ENCODE measurements at places on chromosomes 11 and 22.

DNA sequence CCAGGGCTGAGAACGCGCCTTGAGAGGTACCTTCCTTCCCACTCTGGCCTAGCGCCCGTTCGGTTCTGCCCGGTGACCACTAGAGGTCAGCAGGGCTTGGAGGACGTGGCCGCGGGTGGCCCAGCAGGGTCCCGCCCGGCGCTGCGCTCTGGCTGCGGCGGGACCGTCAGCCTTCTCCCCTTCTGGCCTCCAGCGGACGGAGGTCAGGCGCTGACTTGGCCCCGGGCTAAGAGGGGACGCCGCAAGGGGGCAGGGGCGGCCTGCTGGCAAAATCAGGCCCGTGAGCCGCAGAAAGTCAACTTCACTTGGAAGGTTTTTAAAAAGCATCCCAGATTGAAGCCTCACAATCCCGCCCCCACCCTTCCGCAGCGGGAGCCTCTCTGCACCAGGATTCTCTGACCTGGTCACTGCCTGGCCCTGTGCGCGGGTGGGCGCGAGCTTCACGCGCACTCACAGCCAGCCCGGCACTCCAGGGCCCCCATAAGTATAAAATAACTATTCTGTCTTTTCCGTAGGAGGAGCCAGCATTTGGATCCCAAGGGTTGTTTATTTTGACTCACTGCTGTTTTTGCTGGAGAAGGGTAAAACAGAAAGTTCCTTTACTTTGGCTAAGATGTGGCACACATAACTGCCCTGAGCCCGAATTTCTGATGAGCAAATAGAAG is 23.2 kb upstream of the ZBTB16 start:
- peak; percentile 90 for DNase-seq

GRCh38 chr11:44104481-44105294 is 9.2 kb downstream of the EXT2 start:
- no peak for DNase-seq

DNA sequence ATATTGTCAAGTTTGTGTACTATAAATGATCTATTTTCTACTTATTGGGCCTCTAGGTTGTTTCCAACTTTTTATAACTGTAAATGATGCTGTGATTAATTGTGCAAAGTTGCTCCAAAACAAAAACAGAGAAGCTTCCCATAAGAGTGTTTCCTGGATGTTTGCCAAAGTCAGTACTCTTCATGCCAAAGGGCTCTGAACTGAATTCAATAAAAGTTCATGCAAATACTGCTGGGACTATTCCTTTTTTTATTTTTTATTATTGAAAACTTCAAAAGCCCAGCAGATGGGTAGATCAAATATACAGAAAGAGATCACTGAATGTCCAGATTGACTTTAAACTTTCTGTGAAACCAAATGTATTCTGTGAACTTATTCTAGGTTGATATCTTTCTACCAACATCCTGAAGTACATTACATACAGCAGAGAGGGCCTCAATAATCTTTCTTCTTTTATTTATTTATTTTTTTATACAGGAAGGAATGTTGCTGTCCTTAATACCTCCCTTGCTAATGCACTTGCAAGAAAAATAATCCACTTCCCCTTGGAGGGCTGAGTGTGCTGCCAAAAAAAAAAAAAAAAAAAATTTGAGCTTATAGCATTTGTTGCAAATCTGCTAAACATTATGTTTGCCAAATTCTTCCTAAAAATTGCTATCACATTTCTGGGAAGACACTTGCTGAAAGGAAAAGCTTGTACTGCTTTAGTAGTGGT is 53.0 kb downstream of the CTSC start:
- DNase-seq, result no peak

- DNase-seq, result peak; percentile 51
These were observed 828 bp upstream of the RAB1B start for GRCh38 chr11:66267379-66268243.

GRCh38 chr22:38967451-38968450 is 10.3 kb downstream of the APOBEC3A start:
- no peak for DNase-seq

- DNase-seq, result no peak
These were observed 705 bp downstream of the FZD4 start for GRCh38 chr11:86954269-86955110.

- DNase-seq, result no peak
These were observed 8.3 kb downstream of the TMEM138 start for GRCh38 chr11:61370349-61371005.

GRCh38 chr11:57713835-57714234 is 1.4 kb downstream of the TMX2 start:
- DNase-seq, result no peak

DNA sequence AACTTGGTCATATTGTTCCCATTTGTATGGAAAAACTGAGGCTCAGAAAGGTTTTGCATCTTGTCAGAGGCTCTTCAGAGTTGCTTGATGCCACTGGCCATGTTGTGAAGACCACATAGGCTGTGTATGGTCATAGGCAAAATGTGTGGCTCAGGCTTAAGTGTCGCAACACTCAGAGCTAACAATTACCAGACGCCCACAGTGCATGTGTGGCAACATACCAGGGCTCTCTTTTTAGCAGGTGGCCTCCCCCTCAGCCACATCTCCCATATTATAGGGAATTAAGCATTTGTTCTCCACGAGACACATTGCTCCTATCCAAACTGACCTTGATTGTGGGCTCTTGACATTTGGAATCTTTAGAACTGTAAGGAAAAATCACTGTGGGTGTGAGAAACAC is 802.5 kb downstream of the DLG2 start:
- DNase-seq, result no peak

DNA sequence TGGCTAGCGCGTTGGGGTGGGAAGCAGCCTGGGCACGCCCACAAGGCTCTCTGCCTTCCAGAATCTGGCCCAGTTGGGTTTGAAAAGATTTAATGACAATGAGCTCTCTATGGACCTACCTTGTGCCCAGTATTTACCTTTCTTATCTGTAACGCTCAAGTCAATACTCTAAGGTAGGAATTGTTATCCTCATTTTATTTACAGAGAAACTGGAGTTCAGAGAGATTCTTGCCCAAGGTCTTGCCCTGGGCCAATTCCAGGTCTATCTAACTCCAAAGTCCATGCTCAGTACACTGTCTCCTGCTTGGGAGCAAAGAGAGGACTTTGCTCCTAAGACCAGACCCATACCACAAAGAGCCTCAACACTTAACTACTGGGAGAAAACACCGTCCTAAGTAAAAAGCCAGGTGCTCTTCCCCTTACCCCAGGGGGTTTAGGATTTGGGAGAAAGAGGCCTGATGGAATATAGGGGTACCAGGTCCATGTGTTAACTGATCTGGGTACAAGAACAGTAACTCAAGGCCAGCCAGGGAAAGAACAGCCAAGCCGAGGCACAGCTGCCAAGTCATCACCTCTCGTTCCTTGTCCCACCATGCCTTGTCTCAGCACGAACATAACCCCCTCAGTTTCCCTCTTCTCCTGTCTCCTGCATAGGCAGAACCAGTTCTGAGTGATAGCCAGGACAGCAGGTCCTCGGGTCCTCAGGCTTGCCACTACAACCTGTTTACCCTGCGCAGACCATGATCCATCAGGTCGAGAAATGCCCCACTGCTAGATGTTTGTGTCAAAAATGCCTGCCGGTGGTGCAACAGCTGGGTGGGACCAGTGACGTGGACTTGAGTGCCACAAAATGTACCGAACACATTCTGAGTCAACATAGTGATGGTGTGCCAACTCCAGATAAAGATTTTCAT is 14.6 kb downstream of the APOA4 start:
- DNase-seq, result no peak

- no peak for DNase-seq
These were observed 6.0 kb downstream of the PKNOX2 start for GRCh38 chr11:125170510-125171031.

DNA sequence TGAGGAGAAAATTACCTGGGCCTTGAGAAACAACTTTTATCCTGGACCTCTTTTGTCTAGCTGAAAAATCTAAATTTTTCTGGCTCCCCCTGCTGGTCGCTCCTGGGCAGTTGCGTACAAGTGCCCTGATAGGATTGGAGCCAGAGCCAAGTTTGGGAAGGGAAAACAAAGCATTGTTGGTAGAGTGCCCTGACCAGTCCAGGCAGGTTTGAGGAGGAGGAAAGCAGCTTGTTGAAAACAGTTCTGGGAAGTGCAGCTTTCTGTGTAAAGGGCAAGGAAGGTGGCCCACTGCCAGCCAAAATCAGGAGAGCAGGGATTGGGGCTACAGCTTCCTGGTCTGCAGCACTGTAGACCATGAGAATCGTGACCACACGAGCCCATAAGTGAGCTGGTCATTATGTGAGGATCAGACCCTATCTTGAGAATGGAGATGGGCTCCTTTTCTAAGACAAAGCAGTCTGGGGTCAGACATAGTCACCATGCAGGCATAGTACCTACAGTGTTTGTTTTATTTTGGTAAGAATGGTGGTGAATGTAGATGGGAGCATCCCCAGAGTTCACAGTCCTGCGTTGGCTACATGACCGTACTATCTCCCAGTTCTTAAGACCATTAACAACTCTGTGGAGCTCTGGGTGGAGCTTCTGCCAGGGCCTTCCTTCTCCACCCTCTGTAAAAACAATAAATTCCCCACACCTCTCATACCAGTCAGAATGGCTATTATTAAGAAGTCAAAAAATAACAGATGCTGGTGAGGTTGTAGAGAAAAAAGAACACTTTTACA is 21.3 kb upstream of the PIK3IP1 start:
- DNase-seq, result peak; percentile 90

GRCh38 chr22:37331034-37331428 is 48.7 kb downstream of the CYTH4 start:
- DNase-seq, result no peak

GRCh38 chr11:12164061-12165014 is 53.9 kb downstream of the MICAL2 start:
- DNase-seq, result no peak

GRCh38 chr11:25271301-25271700 is 774.4 kb downstream of the LUZP2 start:
- DNase-seq, result no peak

- DNase-seq, result no peak
These were observed 129.9 kb downstream of the MPPED1 start for GRCh38 chr22:43541462-43542407.

DNA sequence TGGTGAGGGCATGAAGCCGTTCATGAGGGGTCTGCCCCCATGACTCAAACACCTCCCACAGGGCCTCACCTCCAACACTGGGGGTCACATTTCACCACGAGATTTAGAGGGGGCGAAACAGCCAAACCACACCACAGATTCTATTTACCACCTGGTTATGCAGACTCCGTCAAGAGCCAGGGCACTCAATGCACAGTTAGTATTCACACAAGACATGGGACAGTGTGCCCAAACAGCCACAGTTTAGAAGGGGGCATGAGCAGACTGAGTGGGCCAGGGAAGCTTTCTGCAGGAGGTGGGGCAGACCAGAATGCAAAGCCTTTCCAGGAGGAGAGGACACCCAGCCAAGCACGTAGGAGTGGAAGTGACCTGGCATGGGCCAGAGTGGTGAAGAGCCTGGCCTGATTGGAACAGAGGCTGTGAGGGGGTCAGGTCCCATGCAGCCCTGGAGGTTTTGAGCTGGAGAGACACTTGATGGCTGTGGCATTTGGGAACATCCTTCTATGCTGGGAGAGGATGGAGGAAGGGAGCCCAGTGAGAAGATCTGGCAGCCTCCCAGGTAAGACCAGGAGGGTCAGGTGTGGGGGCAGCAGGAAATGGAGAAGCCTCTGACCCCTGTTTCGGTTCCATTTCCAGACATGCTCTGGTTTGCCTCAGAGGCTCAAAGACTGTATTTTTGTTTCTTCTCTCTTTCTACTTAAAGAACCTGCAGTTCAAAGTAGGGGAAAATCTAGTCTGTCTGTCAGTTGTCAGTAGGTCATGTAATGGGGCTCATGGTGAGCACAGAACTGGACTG is 199.1 kb upstream of the NCAM1 start:
- DNase-seq, result no peak

- DNase-seq, result peak; percentile 97
These were observed 2.6 kb upstream of the GCAT start for GRCh38 chr22:37804881-37805809.

GRCh38 chr11:7530013-7530640 is 16.3 kb downstream of the PPFIBP2 start:
- DNase-seq, result no peak

DNA sequence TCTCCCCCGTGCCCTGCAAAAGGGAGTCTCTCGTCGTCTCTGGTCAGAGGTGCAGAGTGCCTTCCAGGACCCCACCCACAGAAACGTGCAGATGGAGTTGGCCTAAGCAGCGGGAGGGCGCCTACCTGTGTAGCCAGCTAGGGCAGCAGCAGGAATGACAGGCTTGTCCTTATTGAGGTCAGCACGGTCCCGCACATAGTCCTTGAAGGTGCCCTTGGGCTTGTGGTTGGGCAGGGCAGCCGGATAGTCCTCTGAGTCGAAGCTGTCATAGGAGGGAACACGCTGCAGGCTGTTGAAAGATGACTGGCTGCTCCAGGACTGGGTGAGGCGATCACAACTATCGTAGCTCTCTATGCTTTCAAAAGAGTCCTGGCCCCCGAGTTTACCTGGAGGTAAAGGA is 107.3 kb downstream of the ETS1 start:
- DNase-seq, result no peak

DNA sequence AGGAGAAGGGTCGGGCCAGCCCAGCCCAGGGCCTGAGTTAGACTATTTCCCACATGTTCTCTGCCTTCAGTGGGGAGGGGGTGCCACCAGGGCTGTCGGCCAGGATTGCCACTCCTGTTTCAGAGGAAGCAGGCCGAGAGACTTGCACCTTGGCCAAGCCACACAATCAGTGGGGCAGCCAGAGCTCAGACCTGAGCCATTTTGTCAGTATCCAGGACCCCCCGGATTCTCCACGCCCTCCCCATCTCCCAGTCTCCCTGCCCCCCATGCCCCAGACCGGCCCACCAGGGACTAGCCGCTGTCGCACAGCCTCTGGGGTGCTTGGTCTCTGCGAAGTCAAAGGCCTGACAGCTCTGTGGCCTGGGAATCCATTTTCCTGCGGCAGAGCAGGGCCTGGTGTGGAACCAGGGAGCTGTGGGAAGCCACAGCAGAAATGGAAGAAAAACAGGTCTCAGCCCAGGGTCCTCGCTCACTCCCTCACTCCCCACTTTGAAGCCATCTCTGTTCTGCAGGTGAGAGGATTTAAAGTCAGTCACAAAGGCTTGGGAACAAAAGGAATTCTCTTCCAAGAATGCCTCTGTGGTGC is 25.5 kb upstream of the MGAT3 start:
- DNase-seq, result no peak

DNA sequence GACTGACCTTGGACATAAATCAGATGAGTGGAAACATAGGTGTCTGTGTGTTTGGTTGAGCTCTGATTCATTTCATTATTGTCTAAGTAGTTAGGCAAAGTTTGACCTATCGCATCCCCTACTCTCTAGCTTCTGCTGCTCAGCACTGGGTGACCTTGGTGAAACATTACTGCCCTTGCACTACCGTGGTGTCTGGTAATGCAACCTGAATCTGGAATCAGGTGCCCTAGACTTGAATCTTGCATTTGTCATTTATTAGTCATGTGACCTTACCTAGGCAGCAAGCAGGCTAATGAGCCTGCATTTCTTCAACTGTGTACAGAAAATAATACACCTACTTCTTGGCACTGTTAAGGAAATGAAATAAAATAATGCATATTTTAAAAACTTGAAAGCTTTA is 242.3 kb upstream of the BLID start:
- DNase-seq, result no peak

DNA sequence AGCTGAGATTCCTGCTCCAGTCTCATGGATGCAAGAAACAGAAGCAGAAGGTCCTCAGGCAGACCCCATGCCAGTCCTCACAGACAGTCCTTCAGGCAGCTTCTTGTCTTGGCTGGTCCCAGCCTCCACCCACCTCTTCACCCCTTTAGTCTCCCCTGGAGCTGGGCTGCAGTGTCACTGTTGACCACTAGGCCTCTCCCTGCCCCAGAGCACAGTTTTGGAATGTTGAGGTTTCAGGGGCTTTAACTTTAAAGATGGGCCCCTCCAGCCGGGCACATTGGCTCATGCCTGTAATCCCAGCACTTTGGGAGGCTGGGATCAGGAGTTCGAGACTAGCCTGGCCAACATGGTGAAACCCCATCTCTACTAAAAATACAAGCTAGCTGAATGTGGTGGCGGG is 39.5 kb upstream of the GCAT start:
- peak; percentile 62 for DNase-seq
